Bronchial epithelial cell (primary cell): ENCODE measurements at places on chromosomes 3 and 15. TPM values are rescaled to one million over a fixed set of nuclear protein-coding genes. Genes with fewer than 3 reads are reported as not detected.

DNA sequence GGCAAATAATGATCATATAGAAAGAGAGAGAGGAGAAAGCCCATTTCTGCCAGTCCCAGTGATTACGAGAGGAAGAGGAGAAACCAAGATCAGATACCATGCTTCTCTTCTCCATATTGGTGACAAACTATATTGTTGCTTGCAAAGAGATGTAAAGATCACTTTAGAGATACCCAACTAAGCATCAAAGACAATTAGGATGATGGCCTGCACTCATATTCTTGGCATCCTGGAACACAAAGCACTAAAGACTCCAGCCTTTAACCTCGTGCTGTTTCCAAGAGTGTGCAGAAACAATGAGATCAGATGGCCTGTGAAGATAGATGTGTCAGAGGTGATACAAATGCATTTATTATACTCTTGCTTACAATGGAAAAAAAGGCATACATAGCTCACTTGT lies 170.7 kb upstream of the TP63 start:
- DNase-seq, result no peak

DNA sequence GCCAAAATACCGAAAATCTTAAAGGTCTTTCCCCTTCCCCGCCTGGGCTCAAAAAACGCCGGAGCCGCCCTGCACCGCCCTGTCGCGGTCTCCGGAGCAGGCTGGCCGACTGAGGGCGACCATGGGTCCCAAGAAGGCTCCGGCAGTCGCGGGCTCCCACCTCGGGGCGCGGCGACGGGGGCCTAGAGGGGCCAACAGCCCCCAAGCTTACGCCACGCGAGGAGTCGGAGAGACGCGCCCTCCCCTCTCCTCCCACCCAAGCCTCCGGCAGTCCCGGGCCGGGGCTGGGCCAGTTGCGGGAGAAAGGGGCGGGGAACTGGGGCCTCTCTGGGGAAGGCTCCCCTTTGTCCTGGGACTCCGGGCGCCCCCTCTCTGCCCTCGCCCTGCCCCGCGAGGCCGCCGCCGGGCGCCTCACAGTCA lies 69.2 kb downstream of the GOLGA8B start:
- no peak for DNase-seq

DNA sequence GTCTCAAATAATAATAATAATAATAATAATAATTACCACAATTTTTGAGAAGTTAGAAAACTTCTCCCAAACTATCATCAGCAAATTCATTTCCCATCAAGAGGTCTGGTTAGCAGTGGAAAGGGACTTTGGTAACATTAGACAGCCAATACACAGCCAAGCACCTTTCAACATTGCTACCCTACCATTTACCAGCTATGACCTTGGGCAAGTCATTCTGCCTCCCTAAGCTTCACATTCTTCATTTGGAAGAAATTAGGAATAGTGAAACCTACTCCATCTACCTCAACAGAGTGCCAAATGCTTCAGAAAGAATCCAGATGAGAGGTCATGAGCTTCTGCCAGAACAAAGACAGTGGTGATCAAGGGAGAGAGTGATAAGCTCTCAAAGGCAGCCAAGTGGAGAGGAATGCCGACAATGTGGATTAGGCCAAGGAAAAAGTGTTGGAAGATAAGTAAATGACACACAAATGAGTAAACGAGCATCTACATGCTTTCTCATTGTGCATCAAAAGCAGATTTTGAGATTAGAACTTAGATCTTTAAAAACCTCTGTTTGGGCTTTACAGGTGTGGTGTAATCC lies 42.9 kb upstream of the LPP start:
- no peak for DNase-seq

The CCR9 gene
- not detected in 2 replicates for total RNA-seq

- peak; percentile 41 for DNase-seq
Measured at GRCh38 chr3:122857019-122857418, 62.1 kb downstream of the SLC49A4 start.

DNA sequence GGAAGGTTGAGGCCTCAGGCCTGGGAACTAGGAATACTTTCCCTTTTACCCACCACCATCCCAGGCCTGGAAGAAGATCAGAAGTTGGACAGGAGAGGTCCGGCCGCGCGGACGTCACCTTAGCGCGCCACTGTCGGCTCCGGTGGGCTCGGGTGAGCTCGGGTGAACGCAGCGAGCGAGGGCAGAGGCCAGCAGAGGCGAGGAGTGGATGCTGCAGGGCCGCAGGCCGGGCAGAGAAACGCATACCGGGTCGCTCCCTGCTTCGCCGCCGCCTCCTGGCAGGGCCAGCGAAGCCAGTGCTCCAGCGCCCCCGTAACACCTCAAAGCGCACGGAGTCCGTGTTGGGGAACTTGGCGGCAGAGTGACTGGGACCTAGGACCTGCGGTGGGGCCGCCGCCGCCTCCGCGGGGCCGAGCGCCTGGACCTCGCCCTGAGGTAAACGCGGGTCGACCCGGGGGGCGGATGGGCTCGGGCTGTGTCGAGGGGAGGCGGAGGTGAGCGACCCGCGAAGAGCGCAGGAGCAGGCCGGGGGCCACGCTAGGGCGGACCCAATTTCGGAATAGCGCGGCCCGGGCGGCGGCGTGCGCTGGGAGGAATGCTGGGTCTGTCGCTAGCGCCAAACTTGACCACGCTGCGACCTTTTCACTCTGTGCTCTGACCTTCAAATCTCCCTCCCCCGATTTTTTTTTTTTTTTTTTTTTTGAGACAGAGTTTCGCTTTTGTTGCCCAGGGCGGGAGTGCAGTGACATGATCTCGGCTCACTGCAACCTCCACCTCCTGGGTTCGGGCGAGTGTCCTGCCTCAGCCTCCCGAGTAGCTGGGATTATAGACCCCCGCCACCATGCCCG lies 1.6 kb downstream of the CYP11A1 start:
- peak; percentile 13 for DNase-seq
